A172 (cell line): ENCODE measurements at places on chromosomes 5 and 9.
A peak's percentile ranks its signal among the peaks of the same experiment; 100 is the strongest.

- peak; percentile 90 for DNase-seq
Observed at GRCh38 chr5:179763215-179763945, 30.4 kb upstream of the LTC4S start.

DNA sequence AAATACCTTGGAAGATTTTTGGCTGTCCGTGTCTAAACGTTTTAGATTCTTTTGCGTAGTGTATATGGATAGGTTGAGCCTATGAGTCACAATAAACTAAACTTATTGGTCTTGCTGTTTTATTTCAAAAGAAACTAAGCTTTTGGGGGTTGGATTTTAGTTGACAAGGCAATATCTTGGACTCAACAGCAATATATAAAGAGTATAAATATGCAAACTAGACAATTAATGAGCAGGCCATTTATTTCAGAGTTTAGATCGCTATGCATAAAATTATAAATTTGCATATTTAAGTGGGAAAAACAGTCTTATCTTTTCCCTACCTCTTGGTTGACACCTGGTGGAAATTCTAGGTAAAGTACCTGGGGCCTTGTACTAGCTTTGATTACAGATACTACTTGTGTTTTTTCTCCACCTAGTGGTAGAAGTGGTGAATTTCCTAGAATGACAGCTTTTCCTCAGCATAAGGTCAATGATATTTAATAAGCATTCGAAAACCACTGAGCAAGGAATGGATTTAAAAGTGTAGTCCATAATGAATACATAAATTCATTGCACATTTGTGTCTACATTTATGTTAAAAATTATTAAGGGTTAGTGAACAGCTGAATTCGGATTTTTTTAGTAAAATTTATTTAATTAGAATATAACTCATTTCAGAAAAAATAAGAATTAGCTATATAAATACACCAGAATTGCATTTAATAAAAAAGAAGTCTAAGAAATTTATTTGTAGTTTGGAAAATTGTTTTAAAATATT is 1.7 kb upstream of the ARRDC3 start:
- peak; percentile 87 for DNase-seq

DNA sequence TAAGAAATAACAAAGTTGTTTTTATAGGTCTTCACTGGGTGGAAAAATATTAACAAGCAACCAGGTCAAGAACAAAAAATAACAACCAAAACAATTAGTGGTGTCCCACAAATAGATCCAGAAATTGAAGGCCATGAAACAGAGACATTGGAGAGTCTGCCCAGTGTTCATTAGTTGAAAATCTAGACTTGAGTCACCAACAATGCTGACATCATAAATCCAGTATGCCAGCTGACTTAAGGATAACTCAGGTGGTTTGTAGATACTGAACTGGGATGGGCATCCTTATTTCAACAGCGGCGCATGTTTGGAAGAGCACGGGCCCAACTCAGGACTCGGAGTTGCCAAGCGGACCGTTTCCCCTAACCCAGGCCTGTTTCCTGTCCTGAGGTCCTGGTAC is 80.7 kb upstream of the TNFAIP8 start:
- peak; percentile 54 for DNase-seq

DNA sequence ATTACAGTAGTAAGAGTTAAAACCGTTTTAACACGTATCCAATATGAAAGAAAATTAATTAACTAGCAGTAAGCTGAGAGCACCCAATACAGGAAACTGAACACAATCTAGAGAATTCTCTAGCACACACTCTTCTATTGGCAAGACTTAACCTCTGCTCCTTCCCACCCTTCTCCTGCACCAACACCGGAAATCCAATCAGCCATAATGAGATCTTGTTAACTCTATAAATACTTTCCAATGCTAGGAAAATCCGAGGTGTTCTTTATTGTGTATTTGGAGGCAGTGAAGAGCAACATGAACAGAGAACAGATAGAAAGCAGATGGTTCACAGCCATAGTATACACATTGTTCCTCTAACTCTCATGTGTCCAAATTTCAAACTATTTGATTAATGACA is 591.7 kb downstream of the CETN3 start:
- no peak for DNase-seq

DNA sequence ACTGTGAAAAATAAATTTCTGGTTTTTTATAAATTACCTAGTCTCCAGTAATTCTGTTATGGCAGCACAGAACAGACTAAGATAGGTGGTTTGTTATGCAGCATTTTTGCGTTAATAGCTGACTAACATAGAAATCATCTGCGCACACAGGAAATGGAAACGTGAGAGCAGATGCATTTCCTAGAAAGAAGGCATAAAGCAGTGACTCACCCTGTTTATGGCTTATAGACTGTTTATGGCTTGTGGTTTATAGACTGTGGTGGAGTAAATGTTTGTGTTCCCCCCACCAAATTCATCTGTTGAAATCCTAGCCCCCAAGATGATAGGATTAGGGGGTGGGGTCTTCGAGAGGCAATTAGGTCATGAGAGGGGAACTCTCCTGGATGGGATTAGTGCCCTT is 18.3 kb upstream of the OSMR start:
- no peak for DNase-seq

DNA sequence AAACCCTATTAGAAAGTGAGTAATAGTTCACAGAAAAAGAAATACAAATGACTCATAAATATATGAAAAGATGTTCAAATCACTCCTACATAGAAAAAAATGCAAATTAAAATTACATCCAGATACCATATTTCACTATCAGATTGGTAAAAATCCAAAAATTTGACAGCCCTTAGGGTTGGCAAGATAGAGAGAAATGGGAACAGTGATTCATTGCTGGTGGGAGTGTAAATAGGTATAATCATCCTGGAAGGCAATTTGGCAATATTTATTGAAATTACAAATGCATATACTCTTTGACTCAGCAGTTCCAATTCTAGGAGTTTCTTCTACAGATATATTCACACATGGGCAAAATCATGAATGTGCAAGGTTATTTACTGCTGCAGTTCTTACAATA is 273.5 kb downstream of the NR2F1-AS1 start:
- no peak for DNase-seq

DNA sequence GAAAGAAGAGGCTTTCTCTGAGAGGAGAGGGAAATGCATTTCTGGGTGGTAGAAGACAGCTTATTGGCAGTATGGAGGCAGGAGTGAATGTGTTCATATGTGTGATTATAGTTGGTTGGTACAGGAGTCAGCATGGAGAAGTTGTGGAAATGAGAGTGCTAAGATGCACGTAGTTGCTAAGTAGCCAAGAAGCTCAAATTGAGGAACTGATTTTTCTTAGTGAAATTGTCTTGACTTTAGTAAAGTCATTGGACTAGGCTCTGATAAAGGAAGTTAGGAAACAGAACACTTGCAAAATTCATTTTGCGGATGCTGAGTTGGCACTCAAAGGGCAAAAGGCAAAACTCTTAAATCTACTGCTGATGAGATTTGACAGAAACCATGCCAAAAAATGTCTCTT is 158.9 kb upstream of the VCAN start:
- DNase-seq: no peak

DNA sequence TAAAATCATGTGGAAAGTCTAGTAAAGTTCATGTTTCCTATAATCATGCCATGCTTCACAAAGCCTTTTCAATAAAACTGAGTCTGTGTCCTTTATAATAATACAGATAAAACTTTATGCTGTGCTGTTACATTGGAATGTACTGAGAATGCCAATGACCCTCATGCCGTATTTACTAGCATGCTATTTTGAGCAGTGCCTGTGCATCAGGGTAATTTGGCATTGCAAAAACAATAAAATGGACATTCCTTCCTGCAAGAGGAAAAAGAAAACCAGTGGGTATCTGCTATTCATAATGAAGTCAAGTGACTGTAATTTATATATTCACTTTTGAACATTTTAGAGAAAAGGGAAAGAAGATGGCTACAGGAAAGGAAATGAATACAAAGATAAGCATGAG is 159.0 kb downstream of the PBX3 start:
- DNase-seq: no peak

DNA sequence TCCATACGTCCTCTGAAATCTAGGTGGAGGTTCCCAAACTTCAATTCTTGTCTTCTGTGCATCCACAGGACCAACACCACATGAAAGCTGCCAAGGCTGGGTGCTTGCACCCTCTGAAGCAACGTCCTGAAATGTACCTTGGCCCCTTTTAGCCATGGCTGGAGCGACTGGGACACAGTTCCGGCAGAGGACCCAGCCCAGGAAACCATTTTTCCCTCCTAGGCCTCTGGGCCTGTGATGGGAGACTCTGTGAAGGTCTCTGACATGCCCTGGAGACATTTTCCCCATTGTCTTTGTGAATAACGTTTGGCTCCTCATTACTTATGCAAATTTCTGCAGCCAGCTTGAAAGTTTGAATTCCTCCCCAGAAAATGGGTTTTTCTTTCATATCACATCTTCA is 261.8 kb upstream of the RFX3 start:
- no peak for DNase-seq

DNA sequence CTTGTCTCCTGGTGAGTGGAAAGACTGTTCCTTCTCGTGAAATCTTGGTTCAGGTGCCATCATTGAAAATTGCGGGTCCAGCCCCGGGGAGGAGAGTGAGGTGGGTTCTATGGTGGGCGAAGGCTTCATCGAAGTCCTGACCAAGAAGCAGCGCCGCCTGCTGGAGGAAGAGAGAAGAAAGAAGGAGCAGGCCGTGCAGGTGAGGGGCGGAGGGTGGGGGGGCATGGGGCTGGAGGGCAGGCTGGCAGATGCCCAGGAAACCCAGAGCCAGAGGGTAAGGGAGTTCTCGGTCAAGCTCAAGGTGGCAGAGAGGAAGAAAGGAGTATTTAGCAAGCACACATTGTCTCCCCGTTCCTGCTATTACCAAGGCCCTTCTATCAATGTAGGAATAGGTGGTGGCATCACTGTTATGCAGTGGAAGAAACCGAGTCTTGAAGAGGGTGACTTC is 24.3 kb upstream of the POMT1 start:
- DNase-seq: no peak

- DNase-seq: no peak
Observed at GRCh38 chr9:125133403-125134329, 9.7 kb downstream of the SCAI start.

DNA sequence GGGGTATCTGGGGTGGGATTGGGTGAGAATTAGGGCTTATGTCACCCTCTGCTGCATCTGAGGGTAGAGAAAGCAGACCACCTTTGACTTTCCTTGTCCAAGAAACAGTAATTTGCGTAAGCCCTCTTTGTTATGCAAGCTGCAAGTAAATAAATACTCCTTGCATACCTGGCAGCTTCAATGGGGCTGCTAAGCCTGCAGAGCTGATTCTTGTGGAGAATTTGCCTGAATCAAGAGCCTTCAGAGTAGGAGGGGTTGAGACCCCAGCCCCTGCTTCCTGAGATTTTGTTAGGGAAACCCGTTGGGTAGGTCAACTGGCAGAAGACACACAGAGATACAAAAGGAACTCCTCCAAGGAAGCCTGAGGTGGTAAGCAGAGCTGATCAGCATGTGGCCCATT is 515.1 kb downstream of the DMAC1 start:
- no peak for DNase-seq

GRCh38 chr5:138951986-138952735 is 77.0 kb upstream of the LRRTM2 start:
- DNase-seq: no peak

GRCh38 chr9:123894822-123895221 is 35.1 kb downstream of the DENND1A start:
- no peak for DNase-seq

DNA sequence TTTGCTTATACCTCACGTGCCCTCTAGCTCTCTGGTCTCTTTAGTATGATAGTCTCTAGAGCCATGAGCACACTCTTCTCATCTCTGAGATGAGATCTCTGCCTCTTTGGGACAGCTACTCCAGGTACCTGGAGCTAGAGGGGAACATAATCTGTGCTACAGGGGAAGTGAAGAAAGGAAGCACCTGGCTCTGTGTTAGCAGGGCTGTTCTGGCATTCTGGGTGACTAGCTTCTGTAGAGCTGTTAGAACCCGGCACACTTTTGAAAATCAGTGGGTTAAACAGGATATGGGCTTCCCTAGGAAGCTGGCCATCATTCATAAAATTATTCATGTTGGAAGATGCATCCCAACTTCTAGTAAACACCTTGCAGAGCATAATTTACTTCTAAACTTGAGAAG is 224.8 kb downstream of the MCTP1 start:
- no peak for DNase-seq

DNA sequence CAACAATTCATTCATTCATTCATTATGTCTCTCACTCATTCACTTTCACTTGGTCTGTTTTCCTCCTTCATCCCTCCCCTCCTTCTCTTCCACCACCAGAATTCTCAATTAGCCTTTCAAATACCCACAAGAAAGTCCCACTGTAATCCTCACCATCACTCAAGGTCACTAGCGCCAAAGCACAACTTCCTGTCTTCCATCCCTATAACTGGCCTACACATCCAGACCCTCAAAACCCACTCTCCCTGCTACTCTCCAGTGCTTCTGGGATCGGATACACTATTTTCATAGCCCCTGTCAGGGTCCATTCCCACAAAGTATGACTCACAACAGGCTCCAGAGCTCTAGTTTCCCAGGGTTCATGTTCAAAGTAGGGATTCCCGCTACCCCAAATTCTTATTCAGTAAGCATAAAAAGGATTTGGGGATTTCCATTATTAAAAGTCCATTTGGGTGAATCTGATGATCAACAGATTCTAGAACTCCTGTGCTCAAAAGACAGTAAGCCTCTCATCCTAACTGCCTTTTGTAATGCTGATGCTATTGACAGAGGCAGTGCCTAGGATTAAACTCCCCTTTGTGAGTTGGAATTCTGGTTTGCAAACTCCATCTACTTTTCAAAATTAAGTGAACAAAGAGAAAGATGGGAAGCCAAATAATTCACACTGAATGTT is 250.9 kb downstream of the SEMA5A start:
- no peak for DNase-seq

- DNase-seq: peak; percentile 77
Observed at GRCh38 chr5:126044111-126044668, 379.0 kb upstream of the GRAMD2B start.
